ENCODE measurements at places on chromosomes 5 and 9.

DNA sequence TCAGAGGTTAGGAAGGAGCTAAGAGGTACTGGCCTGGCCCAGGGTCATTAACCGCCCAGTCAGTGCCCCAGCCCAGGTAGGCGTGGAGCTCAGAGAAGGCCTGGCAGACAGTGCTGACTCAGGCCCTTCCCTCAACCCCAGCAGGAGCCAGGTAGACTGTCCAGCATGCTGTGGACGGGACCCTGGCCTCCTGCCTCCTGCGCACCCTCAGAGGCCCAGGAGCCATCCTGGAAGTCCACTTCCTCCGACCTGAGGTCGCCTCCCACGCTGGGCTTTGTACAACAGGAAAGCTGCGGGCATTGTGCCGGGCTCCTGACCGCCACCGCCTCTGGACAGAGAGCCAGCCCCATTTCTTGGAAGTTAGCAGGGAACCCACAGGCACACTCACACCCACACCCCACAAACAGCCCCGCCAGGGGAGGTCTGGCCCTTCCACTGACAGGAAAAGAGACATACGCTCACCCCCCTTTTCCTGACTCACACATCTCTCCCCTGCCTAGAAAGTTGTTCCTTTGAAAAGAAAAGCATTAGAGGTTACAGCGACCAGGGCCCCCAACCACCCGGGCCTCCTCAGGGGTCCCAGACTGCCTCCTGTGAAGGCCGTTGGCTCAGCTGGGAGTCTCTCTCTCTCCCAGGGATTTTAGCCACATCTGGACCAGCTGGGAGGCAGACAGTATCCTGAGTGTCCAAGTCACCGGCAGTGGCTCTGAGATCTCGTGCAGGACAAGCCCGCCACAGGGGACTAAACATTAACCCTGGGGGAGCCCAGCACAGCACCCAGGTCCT, 7.7 kb downstream of the RALGDS start:
- DNase-seq = no peak

- no peak for DNase-seq
These were observed 75.0 kb downstream of the NSG2 start for GRCh38 chr5:174120401-174121005.

DNA sequence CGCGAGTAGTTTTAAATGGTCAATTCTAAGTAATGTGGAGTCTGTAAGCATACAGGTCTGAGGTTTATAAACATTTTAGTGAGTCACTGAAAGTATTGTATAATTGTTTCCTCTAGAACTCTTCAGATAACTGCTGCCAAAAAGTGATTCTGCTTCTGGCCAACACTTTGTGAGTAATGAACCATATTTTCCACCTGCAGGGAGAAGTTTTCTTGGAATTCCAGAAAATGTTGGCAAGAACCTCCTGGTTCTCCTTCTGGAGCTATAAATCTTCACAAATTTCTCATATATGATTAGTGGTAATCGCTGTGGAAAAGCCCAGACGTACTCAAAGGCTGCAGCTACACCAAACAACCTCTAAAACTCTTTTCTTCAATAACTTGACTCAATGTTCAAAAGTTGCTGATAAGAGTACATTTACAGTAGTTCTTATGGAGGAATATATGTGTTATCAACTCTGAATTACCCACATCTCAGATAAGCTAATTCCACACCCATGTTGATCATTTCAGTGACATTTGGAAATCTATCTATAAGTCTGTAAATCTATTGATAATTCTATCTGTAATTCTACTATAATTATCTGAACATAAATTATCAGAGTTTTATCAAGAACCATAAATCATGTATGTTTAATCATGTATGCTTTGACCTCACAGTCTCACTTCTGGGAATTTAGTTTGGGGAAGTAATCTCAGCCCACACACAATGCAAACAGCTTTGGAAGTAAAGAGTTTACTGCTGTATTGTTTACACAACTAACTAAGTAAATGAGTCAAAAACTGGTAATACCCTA, 74.1 kb downstream of the FNBP1 start:
- DNase-seq = no peak

DNA sequence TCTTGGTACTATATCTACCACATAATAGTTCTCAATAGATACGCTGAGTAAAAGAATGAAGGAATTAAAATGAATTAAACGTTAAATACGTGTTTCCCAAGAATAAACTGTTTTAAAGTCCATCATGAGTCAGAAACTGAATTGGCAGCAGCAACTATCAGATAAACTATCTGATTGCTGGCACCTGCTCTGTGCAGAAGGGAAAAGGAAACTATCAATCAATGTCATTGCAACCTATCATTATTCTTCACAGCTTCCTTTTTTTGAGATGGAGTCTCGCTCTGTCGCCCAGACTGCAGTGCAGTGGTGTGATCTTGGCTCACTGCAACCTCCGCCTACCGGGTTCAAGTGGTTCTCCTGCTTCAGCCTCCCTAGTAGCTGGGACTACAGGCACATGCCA, 8.8 kb upstream of the WDR36 start:
- no peak for DNase-seq

GRCh38 chr5:159782197-159782994, 133.9 kb upstream of the ADRA1B start:
- DNase-seq = no peak

GRCh38 chr9:113223963-113224362, 2.6 kb downstream of the SLC31A1 start:
- no peak for DNase-seq

- no peak for DNase-seq
These were observed 22.6 kb downstream of the B4GALT1 start for GRCh38 chr9:33144551-33144950.

DNA sequence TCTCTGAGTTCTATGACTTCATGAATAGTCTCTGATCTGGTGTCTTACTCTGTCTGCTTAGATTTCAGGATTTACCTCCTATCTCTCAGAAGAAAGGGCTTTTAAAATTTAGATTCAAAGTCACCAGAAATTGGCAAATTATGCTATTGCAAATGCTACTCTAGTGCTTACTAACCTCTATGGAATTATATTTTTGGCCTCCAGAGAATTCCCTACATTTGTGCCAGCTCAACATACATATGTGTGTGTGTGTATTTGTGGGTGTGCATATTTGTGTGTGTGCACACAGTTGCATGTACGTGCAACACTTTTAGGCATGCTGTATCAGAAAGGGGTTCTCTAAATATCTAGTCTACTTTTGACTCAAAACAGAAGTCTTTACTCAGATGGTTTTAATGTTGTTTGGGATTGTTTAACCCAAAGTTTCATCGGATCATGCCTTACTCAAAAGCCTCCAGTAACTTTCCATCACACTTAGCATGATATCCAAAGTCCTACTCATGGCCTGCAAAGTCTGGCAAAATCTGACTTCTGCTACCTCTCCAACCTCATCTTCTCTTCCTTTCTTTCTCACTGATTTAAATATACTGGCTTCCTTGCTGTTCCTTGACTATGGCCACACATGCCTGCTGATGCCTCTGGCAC, 147.6 kb upstream of the NR3C1 start:
- no peak for DNase-seq

DNA sequence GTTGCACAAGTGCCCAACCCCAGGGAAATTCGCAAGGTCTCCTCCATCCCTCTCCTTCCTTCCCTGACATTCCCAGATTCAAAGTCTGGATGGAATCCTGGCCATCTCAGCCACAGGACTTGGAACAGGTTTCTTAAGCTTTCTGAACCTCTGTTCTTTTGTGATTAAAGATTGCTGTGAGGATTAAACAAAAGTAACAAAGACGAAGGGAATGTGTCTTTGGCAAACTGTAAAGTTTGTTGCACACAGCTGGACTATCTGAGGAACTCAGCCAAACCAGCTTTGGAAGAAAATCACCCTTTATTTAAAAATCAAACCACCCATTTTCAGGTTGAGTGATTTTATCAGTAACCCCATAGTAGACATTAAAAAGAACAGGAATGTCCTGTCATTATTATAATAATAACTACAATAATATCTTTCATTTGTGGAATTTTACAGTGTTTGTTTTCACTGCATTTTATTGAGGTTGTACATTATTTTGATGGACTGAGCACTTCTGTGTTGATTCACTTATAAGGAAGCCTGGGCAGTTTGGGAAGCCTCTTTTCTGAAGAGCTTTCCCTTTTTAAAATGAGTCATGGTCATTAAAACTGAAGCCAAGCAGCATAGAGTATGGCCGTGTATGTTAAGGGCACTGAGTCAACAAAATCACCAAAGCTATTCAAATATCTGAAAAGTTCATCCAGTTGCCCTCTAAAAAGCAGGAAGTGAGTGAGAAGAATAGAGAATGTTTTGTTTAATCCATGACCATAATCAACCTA, 310.2 kb downstream of the AGTPBP1 start:
- no peak for DNase-seq

DNA sequence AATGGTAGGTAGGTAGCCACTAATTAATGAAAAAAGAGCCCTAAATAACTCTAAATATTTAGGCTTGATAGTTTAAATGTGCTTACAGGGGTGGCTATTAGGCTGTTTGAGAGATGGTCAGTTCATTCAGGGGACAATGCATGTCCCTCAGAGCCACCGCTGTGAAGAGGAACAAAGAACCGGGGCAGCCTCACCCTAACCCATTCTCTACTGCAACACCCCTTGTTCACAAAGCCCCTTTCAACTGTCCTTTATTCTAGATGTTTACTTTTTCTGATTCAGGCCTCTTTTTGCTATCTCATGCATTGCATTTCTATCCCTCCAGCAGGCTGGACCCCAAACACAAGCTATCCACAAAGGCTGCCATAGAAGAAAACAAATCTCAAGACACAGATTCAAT, 906.7 kb downstream of the NR2F1-AS1 start:
- no peak for DNase-seq

DNA sequence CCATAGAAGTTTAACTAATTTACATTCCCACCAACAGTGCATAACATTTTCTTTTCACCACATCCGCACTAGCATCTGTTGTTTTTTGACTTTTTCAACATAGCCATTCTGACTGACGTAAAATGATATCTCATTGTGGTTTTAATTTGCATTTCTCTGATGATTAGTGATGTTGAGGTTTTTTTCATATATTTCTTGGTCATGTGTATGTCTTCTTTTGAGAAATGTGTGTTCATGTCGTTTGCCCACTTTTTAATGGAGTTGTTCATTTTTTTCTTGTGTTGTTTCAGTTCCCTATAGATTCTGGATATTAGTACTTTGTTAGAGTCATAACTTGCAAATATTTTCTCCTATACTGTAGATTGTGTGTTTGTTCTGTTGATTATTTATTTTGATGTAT, 163.4 kb downstream of the FER start:
- DNase-seq = no peak

GRCh38 chr5:1227667-1228066, 2.5 kb downstream of the SLC6A18 start:
- peak; percentile 71 for DNase-seq

DNA sequence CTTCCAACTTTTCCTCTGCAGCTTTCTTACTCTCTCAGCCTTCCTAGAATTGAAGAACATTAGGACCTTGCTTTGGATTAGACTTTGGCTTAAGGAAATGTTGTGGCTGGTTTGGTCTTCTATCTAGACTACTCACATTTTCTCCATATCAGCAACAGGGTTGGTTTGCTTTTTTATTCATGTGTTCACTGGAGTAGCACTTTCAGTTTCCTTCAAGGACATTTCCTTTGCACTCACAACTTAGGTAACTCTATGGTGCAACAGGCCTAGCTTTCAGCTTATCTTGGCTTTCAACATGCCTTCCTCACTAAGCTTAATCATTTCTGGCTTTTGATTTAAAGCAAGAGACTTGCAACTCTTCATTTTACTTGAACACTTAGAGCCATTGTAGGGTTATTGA, 153.1 kb downstream of the CCDC192 start:
- no peak for DNase-seq

DNA sequence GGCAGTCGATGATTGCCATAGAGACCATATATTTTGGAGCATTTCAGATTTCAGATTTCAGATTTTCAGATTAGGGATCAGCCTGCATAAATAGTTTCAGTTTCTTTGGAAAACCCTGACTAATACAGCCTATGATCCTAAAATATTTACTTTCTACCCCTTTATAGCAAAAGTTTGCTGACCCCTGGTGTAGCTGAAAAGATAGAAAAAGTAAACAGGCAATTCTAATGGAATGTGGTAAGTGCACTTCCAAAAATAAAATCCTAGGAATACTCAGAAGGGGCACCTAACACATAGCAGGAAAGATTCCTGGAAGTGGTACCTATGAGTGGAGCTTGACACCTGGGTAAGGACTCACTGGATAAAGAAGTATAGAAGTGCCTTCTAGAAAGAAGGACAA, 34.5 kb downstream of the BAAT start:
- DNase-seq = no peak

DNA sequence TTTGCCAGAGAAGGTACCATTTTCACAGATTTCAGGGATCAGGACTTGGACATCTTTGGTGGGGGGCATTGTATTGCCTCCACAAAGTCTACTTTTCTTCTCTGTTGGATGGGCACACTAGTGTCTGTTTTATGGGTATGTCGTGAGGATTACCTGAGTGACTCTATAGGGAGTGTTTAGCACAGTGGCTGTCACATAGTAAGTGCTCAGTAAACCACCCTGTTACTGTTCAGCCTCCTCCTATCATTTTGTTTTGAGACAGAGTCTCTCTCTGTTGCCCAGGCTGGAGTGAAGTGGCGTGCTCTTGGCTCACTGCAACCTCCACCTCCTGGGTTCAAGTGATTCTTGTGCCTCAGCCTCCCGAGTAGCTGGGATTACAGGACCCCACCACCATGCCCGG, 2.4 kb upstream of the PRRC2B start:
- DNase-seq = no peak

DNA sequence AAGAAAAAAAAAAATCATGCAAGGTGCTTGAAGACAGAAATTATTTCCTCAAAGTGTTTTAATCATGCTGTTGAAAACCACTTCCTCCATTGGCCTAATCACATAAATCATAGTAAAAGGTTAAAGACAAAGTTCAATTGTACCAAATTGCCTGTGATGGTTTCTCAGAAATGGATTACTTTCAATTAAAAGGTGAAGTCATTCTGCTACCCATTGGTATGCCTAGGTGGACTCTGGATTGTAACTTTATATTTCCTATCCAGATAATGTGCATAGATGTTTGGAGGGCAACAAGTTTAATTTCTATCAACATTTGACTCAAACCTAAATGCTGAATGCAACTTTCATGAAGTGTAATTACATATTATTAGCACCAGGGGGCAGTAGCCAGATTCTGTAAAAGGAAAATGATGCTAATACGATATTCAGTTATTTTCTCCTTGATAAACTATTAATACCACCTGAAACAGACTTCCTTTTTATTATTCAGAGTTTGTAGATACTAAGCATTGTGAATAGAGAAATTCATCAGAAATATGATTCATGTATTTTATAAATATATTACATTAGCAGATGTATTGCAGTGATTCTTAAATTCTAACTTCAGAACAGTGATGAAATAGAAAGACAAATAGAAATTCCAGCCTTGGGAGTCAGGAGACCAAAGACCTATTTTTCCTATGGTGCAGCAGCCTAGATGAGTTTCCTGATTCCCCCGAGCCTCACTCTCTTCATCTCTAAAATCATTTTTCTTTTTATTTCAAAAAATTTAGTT, 148.2 kb downstream of the CAAP1 start:
- DNase-seq = no peak

- DNase-seq = no peak
These were observed 3.3 kb downstream of the OR5C1 start for GRCh38 chr9:122791872-122792669.
